ENCODE measurements at places on chromosomes 6 and 20.

GRCh38 chr6:25042036-25042521, 106.3 kb upstream of the RIPOR2 start:
- no peak for DNase-seq

DNA sequence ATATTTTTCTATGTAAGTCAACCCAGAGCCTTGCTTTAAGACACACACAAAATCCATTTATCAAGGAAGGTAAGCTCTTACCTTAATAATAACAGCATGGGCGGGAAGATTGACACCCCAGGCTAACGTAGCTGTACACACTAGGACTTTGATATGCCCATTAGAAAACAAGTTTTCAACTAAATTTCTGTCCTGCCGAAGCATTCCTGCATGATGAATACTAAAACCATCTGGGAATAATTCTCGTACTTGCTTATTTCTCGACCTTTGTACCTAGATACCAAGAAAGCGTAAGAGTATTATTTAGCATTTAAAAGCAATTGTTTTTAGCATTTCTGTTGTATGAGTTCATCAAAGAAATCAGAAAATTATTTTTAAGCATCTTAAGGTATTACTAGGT, 197.5 kb upstream of the SIM1 start:
- no peak for DNase-seq

GRCh38 chr6:63923139-63923739, 287.6 kb downstream of the PHF3 start:
- no peak for DNase-seq

DNA sequence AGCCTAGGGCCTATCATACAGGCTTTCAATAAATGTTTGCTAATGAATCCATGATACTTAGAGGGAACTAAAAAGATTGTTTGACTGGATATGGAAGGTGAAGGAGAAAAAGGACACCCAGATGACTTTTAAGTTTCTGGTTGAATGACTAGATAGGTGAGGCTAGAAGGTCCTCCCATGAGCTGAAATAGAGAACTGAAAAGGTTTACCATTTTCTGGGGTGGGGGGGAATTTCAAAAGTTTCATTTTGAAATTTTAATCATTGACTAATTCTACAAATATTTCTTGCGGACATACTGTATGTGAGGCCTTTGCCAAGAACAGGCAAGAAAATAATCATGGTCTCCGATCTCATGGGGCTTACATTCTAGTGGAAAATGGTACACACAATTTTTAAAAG, 17.9 kb upstream of the ZBTB2 start:
- DNase-seq, result no peak

- DNase-seq, result no peak
Observed at GRCh38 chr6:109013656-109014305, 80.9 kb downstream of the SESN1 start.

- DNase-seq, result no peak
Observed at GRCh38 chr6:157531986-157532365, 151.0 kb downstream of the ZDHHC14 start.

GRCh38 chr6:151148111-151148510, 91.7 kb upstream of the AKAP12 start:
- no peak for DNase-seq

Data from thoracic aorta (tissue), 2 donors.